Fibroblast of the conjunctiva (primary cell): ENCODE measurements at places on chromosomes 4 and X.

- no peak for DNase-seq
Observed at GRCh38 chr4:80781431-80781830, 249.1 kb upstream of the BMP3 start.

DNA sequence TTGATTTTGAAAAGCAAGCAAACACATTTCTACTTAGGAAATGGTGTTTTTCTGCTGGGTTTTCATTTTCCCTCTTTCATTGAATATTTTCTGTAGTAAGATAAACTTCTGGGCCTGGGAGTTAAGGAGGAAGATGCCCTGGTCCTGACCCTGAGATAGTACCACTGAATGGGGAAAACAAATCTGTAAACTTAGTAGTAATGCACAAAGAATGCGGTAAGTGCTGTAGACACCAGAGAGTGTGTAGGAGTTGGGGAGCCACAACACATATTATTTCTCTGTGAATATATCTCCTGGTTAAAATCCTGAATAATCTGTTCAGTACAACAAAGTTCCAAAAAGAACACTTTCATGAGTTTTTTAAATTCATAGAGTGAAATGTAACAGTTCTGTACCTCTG is 178.3 kb downstream of the MAPK10 start:
- no peak for DNase-seq

DNA sequence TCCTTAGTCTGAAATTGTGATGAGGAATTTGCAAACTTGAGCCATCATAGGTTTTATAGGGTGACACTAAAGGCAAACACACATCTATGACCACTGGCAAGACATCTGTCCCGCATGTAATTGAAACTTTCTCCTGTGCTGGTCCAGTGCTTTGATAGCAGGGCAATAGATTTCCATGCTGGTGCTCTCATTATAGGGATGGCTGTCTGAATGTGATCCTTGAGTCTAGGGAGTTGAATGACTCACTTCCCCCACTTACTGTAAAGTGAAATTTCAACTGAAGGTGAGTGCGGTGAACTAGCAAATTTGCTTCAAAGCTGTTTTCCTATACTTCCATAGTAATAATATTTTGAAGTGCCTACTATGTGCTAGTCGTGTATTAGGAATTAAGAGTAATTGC is 1630.0 kb downstream of the STIM2 start:
- DNase-seq = no peak

DNA sequence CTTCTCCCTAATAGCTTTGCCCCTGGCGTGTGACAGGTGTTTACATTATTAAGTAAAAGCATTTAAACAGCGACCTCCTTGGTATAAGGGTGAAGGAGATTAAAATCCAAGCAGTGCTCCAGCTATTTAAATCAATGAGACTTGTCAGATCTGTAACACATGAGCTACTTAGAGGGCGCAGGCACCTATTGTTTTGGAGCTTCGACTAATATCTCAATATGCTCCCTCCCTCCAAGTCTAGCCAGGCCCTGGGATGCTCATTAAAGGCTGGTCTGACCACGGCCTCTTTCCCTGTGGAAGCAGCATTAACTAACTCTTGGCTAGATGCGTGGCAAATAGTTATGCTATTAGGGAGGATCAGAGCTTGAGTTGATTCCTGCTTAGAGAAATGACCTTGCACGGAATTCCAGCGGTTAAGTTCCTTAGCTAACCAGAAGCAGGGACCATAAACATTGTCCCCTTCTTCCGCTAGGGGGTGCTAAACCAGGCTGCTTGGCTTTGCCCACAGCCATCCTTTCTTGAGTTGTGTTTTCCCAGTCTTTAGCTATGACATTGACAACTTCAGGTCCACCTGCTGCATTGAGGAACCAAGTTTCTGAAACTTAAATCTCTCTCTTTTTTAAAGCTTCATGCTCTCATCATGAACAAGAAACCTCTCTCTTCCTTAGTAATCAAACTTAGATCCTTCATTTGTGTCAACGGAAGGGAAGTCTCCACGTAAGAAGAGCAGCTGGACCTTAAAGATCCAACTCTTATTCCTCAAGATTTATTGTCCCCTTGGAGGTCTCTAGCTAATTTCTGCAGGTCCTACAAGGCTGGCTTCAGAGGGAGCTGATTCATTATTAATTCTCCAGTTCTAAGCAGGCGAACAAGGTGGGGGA is 80.7 kb upstream of the IGFBP7 start:
- no peak for DNase-seq

DNA sequence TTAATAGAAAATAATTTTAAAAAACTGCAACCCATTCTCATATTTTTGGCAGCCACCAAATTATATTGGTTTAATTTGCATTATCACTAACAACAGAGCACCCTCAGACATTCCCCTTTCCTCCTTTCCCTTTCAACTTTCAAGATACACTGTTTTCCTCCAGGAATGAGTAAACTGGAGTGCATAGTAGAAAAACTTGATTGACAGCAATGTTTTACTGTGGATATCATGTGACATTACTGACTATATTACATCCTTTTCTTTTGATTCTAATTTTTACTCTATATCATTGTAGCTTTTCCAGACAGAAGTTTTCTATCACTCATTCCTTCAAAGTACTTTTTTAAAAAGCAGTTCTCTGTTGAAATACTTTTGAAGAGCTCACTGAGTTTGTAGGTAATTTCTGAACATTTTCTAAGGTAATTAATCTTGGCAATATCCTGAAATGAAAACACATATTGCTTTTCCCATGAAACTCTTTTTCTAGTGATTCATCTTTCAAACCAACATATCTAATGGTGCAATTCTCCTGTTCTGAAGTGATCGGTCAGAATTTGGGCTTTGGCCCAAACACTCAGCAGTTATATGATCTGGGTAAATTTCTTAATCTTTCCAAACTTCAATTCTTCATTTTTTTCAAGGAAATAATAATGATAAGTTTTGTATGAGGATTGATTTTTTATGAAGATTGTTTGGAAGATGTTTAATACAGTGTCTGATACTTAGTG is 920.4 kb upstream of the EPHA5 start:
- DNase-seq = no peak

- no peak for DNase-seq
Observed at GRCh38 chrX:124030520-124030919, 69.0 kb downstream of the STAG2 start.

DNA sequence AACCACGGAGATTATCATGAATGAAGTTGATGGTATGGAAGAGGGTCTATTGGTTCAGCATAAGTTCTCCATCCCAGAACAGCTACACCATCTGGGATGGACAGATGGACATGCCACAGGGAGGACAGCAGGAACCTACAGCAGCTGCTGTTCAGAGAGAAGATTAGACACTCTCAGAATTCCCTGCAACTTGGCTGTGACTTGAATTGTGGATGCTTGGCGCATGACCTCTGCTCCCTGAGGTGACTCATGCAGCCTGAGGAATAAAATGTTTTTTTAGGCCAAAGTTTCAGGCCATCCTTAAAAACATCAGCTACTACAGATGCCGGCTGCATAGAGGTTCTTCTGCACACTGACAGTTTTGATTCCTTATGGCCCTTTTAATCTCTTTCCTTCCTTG is 97.3 kb downstream of the RS1 start:
- peak; percentile 41 for DNase-seq

DNA sequence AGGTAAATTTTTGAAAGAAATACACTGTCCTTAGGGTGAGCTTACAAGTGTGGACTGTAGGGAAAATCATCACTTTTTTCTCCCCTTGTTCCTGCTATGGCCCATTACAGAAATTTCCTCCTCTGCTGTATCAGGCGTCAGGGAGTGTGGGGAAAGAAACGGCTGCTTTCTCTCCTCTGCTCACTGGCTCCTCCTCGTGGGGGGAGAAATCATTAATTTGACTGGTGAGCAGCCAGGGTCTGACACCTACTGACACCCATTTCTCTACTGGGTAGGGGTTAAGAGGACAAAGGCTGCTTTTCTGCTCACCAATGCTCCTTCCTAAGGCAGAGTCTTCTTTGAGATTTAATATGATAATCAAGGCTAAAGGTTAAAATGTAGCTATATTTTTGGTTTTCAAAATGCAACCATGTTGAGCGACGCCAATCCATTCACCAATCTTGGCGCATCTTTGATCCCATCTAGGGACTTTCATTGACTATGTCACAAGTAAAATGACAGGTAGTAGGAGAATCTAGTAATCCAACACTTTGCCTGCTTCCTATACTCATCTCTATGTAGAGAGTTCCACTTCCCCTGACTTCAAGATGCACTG is 25.1 kb downstream of the SETD7 start:
- no peak for DNase-seq

- DNase-seq = no peak
Observed at GRCh38 chr4:75009138-75009537, 76.2 kb downstream of the PARM1 start.

DNA sequence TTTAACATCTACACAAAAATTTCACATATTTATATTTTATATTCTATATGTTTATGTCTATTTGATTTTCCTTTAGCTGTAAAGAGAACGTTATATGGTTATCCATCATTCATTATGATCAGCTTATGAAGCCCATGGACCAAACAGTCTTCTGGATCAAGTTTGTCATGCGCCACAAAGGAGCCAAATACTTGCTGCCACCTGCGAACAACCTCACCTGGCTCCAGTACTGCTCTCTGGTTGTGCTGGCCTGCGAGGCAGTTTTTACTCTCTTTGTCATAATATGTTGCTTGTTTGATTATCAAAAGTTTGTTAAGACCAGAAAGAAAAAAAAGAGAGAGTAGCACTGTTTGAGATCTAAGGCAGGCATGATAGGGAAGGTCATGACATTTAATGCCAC is 38.2 kb downstream of the UGT2B7 start:
- DNase-seq = no peak

GRCh38 chrX:69603566-69604194 is 12.2 kb upstream of the EDA start:
- DNase-seq = peak; percentile 6

GRCh38 chr4:110622841-110623717 is at the start of gene PITX2:
PITX2 (minus strand) TSS chr4:110623077; CDS start chr4:110622460, 617 bp downstream.
- peak; percentile 97 for DNase-seq

DNA sequence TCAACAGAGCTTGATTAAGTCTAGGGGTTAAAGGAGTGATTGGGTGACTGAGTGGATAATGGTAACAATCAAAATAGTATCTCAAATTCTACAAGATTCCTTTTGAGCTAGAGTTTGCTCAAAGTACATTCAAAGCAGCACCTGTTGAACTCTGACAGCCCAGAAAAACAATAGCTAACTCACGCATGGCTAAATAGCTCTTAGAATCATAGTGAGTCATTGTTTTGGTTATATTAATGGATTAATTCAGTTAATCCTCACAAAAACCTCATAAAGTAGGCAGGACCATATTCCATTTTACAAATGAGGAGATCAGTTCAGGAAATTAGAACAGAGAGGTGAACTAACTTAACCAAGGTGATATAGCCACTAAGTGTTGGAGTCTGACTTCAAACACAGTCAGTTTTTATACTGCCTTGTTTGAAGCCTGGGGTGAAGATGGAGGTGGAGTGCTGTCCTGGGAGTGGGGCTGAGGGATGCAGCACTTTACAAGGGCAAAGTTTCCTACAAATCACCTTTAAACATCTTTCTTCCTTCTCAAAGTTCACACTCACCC is 35.9 kb upstream of the PPM1K start:
- no peak for DNase-seq

DNA sequence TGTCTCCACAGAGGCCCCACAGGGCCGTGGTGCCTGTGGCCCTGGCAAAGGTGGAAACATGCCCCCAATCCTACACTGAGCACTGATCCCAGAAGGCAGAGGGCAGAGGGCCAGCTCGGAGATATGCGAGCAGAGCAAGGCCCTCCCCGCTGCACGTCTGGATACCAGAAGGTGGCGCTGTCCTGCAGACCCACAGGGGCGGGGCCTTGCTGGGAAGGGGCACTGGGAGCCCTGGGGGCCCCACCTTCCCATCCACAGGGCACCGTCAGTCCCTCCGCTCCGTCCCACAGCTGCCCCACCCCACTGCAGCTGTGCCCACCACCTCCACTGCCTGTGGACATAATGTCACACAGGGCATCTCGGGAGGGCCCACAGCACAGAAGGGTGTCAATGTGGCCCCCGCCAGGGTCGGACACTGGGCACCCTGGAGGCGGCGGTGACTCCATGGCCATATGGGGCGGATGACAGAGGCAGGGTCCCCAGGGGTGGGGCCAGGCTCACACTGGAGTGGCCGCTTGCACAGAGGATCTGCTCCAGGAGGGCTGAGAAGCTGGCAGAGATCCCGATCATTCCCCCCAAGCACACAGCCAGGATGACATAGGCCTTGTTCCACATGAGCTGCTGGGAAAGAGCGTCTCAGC is 4.8 kb downstream of the SLC49A3 start:
- peak; percentile 49 for DNase-seq

- no peak for DNase-seq
Observed at GRCh38 chr4:23932186-23932585, 42.3 kb upstream of the PPARGC1A start.

DNA sequence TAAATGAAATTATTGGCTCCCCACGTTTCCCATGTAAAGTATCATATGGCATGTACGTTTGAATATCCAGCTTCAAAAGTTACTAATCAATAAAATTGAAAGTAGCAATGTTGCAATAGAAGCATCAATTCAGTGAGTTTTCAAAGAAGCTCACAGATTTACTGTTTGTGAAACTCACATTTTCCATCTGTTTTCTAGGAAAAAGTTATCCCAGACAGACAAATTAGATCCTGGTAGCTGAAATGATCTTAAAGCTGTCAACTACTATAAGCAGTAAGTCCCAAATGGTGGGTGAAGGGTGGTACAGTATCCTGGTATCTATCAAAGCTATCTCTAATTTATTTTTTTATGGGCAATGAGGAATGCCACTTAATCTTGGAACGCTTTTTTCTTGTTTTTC is 60.7 kb upstream of the MXRA5 start:
- DNase-seq = no peak

GRCh38 chrX:56762220-56762619 is 33.2 kb downstream of the NBDY start:
- DNase-seq = no peak

DNA sequence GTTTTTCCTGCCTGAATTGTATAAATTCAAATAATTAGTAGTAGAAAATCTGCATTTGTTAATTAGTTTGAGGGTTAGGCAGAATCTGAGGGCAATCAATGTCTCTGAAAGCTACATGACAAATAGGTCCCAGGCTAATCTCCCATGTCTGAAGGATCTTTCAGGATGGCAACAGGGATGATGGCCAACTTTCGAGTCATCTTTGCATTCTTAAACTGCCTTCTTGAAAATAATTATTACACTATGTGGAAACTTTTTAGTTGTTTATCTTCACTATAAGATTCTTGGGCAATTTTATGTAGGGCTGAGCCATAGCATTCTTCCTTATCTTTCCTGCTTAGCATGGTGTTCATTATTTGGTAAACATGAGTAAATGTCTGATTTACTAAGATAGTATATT is 490.3 kb upstream of the EPHA5 start:
- DNase-seq = no peak

DNA sequence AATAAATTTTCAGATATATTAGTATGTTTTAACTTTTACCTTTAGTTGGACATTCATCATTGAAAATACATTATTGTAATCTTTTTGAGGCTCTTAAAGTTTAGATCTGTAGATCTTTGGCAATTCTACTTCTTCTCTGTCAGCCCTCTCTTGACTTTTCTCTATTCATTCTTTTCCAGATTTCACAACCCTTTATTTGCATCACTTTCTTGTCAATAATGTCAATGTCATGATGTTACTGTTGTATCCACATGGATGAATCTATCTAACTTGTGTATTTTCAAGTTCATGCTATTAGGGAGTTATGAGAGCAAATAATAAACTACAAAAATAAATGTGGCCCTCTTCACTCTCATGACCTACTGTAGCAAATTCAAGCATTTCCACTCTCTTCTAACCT is 23.0 kb upstream of the HPGD start:
- no peak for DNase-seq

GRCh38 chrX:96372313-96373046 is 312.2 kb upstream of the DIAPH2 start:
- DNase-seq = peak; percentile 55

GRCh38 chr4:336099-336892 is 1.3 kb upstream of the ZNF141 start:
- no peak for DNase-seq

- DNase-seq = no peak
Observed at GRCh38 chr4:169940460-169940859, 85.7 kb downstream of the MFAP3L start.
